ENCODE measurements at places on chromosomes 7 and 10. TPM values are rescaled to one million over a fixed set of nuclear protein-coding genes. Genes with fewer than 3 reads are reported as not detected.

BZW2 gene
- 61.4 TPM for total RNA-seq

GFRA1 gene
- total RNA-seq, result 57.7 TPM

GOLGA7B gene
- total RNA-seq, result 2.5 TPM

TMEM196 gene
- not detected for total RNA-seq

PCDH15 gene
- total RNA-seq, result 0.25 TPM

LRRC18 gene
- total RNA-seq, result not detected

SDK1 gene
- 16.7 TPM for total RNA-seq

TSPAN12 gene
- total RNA-seq, result 9.6 TPM

NPY4R2 gene
- total RNA-seq, result 0.49 TPM

PPP1R9A gene
- total RNA-seq, result 1.5 TPM

PTPN20 gene
- 1.5 TPM for total RNA-seq

NUTM2D gene
- 3.7 TPM for total RNA-seq

Data from vagina (tissue), 2 donors.